ENCODE measurements at places on chromosomes 2 and 18. TPM values are rescaled to one million over a fixed set of nuclear protein-coding genes. Genes with fewer than 3 reads are reported as not detected.

Gene CAMKMT
- 15.3 TPM for polyA plus RNA-seq

GRCh38 chr2:1598041-1598710, 146.1 kb downstream of the PXDN start:
- DNase-seq = no peak

Gene HOXD13
- polyA plus RNA-seq = 0.10 TPM

Gene ALPP
- not detected for polyA plus RNA-seq

DNA sequence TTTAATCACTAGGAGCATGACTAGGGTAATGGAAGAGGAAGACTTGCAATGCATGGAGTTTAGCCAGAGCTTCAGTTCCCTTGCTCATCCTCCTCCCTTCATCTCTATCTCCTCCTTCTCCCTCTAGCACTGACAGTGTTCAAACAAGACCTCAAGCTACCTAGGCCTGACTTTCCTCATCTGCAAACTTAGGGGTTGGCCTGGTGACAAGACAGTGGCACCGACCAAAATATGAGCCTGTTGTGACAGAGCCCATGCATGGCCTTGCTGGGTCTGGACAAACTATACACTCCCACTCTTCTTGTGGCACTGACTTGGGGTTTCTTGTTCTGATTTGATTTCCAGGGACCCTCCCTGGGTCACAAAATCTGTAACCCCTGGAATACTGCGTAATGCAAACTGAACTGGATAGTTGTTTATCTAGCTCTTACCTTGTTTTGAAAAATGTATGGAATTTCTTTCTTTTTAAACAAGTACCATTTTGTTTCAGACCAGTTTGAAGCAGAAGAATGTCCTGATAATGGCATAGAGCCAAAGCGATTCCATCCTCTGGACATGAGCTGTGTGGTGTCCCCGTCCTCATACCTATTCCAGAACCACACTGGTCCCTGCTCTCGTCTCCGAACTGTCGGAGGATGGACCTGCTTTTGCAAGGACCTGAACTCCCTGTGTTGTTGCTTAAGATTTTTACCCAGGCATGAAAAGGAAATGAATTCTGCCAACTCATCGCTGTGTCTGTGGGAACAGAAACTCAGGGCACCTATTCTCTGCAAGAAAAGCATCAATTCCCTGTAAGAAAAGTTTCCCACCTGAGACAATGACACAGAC, 33.4 kb upstream of the PPP4R1 start:
- no peak for DNase-seq

Gene PLB1
- polyA plus RNA-seq = 0.70 TPM

DNA sequence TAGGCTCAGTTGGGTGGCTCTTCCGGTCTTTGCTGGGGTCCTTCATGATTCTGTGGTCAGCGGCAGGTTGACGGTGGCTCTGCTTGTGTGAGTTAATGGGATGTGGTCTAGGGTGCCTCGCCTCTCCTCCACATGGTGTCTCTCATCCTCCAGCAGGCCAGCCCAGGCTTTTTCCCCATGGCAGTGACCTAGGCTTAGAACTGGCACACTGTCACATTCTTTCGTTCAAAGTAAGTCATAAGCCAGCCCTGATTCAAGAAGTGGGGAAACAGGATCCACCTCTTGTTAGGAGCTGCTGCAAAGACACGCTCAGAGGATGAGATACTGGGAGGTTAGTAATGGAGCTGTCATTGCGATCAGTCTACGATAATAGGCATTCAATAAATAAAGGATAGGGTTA, 46.0 kb upstream of the CTIF start:
- DNase-seq = no peak

DNA sequence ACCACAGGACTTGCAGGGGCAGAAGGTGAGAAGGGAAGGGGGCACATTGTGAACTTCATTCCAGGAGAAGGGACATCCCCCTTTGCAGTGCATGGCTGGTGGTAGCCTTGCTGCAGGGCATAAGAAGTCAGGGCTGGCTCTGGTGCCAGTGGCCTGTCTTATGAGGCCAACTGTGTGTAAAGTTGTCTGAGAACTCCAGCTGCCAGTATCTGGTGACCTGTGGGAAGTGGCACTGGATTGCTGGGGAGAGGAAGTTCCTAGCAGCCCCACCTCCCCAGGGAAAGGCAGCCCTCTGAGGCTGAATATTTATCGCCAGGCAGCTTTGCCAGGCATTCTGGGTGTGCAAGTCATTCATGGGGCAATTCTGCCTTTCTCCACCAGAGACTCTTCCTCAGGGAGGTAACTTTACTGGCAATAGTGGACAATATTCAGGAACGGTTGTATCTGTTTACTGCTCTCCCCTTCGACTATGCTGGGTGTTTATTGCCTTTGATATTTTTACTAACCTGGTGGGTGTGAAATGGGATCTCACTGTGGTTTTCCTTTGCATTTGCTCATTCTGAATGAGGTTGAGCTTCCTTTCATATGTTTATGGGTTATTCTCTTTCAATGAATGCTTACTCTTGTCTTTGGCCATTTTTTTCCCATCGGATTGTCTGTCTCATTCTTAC, 12.3 kb downstream of the TRPM8 start:
- no peak for DNase-seq

Gene NOTO
- not detected for polyA plus RNA-seq

DNA sequence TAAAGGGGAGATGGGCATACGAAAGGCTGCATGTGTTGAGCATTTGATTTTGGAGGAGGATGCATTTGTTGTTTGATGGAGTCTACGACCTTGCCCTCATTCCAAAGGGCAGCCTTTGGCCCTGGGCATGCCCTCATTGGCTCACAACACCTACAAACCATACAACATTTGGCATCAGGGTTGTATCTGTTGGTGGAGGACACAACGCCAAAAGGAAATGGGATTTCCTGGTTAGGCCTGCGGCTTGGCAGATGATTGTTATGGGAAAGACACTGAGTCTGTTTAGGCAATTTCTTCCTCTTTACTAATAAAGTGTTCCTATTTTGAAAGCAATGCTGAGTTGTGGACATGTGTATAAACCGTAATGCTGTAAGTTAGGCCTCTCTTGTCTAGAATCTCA, 246.9 kb downstream of the LDLRAD4 start:
- DNase-seq = no peak
